ENCODE measurements at places on chromosomes 16 and 17.

DNA sequence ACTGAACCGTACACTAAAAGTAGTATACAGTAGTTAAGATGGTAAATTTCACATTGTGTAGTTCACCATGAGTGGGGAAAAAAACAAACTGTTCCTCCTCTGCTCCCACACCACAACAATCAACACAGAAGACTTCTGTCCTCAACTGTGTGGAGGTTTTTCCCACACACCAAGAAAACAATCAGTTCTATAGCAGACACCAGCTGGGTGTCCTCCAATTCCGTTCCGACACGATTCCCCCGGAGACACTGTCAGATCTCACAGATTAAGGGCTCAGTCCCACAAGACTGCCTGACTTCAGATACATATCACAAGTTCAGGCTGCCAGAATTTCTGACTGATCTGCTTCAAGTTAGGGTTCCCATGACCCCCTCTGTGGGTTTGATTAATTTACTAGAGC is 31.8 kb downstream of the BBS2 start:
- DNase-seq: no peak

- no peak for DNase-seq
Measured at GRCh38 chr16:67481561-67482232, 740 bp upstream of the ATP6V0D1 start.

GRCh38 chr17:78378225-78379130 is at the start of gene PGS1:
PGS1 (plus strand) TSS chr17:78378649; CDS start chr17:78378666, 17 bp downstream.
- DNase-seq: peak; percentile 65

DNA sequence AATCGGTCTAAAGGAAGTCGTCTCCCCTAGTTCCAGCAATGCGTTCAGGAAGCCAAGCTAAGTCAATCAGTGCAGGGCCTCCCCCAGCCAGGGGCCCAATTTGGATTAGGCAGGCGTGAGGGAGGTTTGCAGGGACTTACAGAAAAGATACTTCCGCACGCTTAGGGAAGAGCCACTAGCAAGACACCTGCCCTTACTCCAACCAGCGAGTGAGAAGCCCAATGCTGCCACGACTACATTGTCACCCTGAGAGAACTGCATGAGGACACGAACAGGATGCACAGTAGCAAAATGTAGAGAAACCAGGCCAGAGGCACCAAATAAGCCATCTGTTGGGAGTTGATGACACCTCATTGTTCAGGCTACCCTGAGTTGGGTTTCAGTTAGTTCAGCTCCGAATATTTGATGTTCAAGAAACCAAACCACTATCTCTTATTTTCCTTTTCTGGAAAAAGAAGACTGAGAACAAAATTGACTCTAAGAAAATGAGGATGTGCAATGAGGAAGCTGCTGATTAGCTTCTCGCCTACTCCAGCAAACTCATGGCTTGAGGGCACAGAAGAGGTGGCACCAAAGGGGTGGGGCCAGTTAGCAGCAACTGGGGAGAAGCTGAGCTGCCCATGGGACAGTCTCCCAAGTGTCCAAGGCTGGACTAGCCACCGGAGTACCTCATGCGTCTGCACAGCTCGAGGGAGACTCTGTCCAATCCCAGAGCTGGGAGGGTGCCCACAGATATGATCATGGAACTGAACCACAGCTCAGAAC is 29.3 kb downstream of the TK2 start:
- no peak for DNase-seq

GRCh38 chr17:31908386-31908785 is 6.9 kb upstream of the UTP6 start:
- no peak for DNase-seq

GRCh38 chr17:60720763-60721531 is 43.3 kb downstream of the BCAS3 start:
- no peak for DNase-seq

DNA sequence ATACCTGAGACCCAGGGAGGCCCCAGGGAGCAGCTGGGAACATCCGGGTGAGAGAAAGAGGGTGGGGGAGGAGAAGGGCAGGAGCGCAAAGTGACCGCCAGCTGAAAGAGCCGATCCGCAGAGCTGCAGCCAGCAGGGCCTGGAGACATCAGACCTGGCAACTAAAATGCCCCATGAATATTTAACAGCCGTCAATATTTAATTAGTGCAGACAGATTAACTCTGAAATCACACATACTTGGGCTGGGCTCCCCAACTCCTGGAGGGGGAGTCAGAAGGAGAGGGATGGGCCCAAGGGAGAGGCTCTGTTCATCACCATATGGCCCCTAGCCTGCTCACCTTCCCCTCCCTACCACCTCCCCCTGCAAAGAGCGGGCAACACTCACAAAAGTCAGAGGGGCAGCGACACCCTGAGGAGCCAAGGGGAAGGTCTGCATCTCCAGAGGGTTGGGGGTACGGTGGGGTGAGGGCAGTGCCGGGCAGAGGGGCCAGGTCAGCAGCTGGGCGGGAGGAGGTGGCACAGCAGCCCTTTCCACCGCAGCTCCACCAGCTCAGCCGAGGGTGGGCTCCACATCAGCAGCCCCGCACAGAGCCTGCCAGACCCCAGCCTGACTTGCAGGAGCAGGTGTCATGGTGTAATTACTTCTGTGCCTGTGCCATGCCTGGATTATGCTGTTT is 61.9 kb upstream of the CCL1 start:
- no peak for DNase-seq

DNA sequence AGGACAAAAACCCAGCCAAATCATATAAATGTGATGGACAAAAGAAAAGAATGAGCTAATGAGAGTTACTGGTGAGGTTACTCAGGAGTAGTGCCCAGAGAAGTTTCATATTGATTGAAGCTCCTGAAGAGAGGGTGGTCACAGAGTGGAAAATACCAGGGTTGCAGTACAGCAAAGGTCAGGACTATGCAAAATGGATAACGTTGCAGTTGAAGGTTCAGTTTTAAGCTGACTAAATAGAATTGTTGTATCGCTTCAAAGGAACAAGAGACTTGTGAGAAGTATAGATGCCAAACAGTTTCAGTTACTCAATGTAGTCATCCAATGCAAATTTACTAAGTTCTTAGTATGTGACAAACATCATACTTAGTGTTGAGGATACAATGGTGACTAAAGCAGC is 47.1 kb downstream of the ABCA8 start:
- DNase-seq: no peak
